SK-N-SH treated with all-trans-retinoic acid at 6 μM for 48 hours (cell line): ENCODE measurements at places on chromosomes 2 and 18.

GRCh38 chr2:23378496-23378895, 6.5 kb upstream of the KLHL29 start:
- no peak for ATAC-seq

DNA sequence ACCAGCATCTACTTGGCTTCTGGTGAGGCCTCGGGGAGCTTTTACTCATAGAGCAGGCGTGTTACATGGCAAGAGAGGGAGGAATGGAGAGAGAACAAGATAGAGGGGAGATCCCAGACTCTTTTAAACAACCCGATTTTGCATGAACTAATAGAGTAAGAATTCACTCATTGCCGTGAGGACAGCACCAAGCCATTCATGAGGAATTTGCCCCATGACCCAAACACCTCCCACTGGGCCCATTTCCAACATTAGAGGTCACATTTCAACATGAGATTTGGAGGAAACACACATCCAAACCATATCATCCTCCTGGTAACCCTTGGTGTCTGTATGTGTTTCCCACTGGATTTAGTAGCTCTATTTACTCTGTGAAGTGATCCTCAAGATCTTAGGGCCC, 249.9 kb upstream of the SP5 start:
- ATAC-seq = no peak

DNA sequence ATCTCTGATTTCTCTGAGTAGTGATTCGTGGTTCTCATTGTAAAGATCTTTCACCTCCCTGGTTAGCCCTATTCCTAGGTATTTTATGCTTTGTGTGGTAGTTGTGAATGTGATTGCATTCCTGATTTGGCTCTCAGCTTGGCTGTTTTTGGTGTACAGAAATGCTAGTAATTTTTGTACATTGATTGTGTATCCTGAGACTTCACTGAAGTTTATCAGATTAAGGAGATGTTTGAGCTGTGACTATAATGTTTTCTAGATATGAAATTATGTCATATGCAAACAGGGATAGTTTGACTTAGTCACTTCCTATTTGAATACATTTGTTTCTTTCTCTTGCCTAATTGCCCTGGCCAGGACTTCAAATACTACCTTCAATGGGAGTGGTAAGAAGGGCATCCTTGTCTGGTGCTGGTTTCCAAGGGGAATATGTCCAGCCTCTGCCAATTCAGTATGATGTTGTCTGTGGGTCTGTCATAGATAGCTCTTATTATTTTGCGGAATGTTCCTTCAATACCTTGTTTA, 251.9 kb upstream of the ZNF804A start:
- no peak for ATAC-seq

GRCh38 chr2:101740555-101740964, 43.1 kb downstream of the MAP4K4 start:
- ATAC-seq = no peak

DNA sequence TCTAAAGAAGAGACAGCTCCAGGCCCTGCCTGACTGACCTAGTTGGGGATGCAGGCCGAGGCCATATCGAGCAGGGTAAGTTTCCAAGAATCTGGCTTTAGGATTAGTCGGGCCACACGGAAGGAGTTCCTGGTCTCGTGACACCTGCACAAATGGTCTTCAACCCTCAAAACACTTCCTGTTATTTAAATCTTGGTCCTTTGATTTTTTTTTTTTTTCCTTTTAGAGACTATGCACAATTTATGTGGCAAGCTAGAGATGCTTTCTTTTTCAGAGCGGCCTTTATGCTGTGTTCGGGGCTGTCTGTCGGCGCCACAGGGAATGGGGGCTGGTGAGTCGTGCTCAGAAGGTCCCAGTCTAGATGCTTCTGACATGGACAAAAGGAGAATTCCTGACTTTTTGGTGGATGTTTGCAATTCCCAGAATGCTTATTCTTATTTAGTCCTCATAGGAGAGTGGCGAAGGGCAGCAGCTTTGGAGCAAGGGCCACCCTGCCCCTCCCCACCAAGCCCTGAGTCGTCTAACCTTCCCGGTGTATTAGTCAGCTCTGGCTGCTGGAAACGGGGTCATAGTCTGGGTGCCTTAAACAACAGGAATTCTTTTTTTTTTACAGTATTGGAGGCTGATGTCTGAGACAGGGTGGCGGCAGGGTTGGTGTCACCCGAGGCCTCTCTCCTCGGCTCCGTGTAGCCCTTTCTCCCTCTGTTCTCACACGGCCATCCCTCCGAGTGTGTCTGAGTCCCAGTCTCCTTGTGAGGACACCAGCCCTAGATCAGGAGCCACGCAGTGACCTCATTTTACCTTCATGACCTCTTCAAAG, 27.4 kb downstream of the HPCAL1 start:
- ATAC-seq = peak; percentile 79

- ATAC-seq = peak; percentile 63
Observed at GRCh38 chr2:43343573-43344304, 117.3 kb upstream of the ZFP36L2 start.

- ATAC-seq = no peak
Observed at GRCh38 chr2:13227578-13227977, 510.8 kb downstream of the TRIB2 start.

GRCh38 chr18:75173125-75173432, 35.9 kb downstream of the PTGR3 start:
- ATAC-seq = peak; percentile 56

DNA sequence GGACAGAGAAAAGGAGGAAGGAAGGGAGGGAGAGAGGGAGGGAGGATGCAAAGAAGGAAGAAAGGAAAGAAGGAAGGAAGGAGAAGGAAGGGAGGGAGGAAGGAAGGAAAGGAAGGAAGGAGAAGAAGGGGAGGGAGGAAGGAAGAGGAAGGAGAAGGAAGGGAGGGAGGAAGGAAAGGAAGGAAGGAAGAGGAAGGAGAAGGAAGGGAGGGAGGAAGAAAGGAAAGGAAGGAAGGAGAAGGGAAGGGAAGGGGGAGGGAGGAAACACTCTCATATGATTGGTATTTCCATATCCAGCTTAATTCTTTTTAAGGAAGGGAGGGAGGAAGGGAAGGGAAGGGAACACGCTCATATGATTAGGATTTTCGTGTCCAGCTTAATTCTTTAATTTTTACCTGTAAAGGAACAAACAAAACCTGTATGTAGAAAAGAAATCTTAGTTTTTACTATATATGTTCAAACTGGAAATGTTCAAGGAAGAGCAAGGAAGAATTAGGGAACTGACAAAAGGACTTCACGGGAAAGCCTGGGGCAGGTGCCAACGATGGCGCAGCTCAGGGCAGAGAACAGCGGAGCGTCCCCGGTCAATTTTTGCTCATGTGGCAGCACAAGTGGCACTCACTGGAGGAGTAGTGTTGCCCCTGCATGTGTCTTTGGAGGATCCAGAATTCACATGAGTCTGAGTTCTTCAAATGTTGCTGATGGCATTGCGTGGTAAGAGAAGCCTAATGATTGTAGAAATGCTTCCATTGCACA, 228.6 kb downstream of the ZNF516 start:
- no peak for ATAC-seq

- ATAC-seq = no peak
Observed at GRCh38 chr2:232993231-232993821, 19.7 kb downstream of the NGEF start.

- no peak for ATAC-seq
Observed at GRCh38 chr2:43513796-43514195, 82.0 kb downstream of the THADA start.

DNA sequence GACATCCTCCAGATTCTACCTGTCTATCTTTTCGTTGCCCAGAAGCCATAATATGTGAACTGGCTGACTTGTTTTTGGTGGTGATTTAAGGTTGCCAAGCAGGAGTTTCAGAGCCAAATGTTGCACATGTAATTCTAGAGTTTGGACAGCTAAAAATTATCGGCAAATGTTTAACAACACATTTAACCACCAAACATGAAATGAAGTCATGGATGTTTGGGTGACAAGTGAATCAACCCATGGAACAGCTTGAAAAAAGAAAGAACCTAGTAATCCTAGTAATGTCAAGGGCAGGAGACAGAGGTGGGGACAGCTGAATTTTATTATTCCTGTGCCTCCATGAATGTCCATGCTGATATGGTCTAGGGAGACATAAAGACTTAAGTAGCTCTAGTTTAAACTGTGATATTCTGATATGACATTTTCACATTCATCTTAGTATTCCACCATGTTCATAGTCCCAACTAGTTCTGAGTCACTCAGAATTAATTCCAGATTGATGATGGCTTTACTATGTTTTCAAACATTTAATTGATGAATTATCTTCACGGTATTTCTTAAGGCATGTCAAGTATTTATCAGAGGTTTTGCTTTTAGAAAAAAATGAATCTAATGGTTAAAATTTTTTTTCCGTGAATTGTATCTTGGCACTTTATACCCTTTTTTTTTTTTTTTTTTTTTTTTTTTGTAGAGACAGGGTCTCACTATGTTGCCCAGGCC, 101.7 kb downstream of the SOCS6 start:
- peak; percentile 89 for ATAC-seq

DNA sequence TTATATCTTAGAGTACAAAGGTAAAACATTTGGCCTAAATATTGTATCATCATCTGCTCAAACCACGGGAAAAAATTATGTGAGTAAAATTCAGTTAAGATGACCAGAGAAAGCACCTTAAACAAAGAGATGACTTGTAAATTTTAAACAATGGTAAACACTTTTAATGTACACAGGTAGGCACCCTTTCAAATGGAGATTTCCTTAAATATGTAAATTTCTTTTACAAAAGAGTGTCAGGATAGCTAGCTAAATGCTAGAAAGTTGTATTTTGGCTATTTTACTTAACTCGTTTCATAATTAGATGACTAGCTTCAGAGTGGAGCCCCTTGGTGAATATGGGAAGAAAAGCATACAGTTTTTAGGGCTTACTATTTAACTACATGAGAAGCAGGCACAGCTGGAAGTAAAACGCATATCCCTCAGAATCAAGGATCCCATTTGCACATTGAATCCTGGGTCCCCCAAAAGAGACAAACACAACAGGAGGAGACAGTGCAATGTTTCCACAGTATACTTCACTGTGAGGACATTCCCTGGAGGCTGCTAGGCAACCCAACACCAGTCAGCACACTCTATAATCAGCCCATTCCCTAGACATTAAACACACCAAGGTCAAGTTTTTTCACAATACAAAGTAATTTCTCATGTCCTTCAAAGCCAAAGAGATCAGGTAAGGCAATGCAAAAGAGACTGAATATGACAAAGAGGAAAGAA, 1154.4 kb downstream of the DPP10 start:
- ATAC-seq = no peak

DNA sequence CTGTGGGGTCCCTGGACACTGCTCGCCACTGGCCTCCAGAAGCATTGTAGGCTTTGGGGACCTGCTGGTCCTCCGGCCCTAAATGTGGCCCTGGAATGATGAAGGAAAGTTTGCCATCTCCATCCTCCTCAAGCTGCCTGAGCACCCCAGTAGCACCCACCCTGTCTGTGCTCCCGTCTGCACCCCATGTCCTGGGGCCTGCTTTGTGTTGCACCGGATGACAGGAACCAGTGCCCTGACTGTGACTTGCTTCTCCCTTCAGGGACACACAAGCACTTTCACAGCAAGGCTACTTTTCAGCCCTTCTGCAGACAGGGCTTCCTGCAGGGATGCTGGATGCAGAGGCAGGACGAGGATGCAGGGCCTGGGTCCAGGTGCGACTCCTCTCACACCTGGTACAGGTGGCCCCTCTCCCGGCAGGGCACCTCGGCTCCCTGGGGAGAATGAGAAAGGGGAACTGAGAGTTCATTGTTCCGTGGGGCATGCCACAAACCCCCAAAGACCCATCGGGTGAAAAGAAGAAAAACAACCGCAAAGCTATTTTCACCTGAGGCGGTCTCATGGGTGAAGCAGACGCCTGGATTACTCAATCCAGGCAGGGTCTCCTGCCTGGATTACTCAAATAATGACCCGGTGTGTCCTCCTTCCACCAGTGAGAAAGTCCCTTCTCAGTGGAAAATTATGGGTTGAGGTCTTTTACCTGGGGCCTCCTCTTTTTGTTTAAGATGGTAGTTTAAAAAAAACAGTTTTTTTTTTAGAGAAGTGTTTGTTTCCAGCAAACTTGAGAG, 74.9 kb downstream of the LONRF2 start:
- no peak for ATAC-seq

- ATAC-seq = no peak
Observed at GRCh38 chr18:72378016-72378415, 166.1 kb downstream of the CBLN2 start.

DNA sequence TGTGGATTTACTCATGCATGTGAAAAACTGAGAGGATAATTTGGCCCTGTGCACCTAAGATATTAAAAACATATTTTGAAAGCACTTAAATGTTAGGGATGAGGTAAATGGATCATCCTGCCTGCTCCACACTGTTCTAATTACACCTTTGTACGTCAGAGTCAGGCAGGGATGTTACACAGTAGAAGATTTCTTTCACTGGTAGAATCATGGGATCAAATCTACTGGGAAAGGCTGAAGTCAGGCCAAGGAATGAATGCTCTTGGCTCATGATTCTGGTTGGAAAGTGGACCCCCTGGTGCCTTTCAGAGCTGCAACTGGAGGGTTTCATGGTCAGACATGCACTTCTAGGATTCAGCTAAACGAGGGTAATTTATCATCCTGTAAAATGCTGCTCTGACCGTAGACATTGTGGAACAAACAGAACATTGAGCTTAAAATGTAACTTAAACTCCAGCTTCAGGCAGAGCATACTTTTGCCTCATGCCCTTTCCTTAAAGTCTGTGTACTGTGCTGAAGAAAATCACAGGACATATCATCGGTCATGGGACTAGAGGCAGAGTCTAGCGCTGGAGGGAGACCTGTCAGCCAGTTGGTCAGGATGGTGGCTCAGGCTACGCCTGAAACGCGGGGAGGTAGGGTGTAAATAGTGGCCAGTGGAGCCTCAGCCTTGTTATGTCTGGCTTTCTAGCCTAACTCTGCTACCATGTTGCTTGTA, 4.9 kb downstream of the KCNE4 start:
- peak; percentile 82 for ATAC-seq

GRCh38 chr2:197500503-197501131, 438 bp downstream of the HSPE1 start:
- ATAC-seq = peak; percentile 0; the same call in 2 of the 3 replicates

DNA sequence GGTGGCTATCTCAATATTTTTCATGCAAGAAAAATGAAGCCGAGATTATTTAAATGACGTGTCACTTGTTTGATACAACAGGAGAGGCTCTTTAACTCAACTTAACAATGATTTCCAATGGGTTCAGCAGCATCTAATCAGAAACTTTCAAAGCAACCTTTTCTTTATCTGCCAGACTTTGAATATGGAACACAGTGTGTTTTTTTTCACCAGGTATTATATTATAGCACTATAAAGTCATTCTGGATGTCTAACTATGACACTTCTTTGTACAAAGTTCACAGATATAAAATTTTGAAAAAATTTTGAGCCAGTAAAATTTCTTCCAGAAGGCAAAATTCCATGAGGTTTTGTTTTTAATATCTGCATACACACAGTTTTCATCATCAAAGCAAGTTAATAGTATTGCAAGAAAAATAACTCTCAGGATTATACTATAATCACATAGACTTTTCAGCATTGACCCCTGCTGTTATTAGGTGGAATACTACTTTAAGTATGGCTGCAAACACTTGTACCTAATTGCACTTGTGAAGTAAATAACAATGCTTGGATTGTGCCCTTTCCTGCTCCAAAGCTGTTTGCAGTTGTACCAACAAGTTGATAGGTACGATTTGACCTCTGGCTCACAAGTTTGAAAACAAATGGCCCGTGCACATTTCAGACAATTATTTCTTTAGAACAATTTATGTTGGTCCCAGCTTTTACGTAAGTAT, 44.0 kb upstream of the DSG1 start:
- no peak for ATAC-seq

GRCh38 chr18:13137670-13138419, 80.7 kb upstream of the LDLRAD4 start:
- ATAC-seq = no peak
